ENCODE measurements at places on chromosomes 4 and X. TPM values are rescaled to one million over a fixed set of nuclear protein-coding genes. Genes with fewer than 3 reads are reported as not detected.

OPRPN gene
- not detected for total RNA-seq

NAA11 gene
- not detected for total RNA-seq

PNMA5 gene
- not detected for total RNA-seq

BCORL1 gene
- 1.6 TPM for total RNA-seq

ETDB gene
- not detected for total RNA-seq

HTN3 gene
- total RNA-seq, result not detected

Measured in subcutaneous preadipocyte (primary cell).